ENCODE measurements at places on chromosomes 3 and 15.

GRCh38 chr3:12040902-12041301 lies 36.7 kb downstream of the SYN2 start:
- no peak for DNase-seq

- DNase-seq: peak; percentile 58
These were observed 176.1 kb upstream of the CDIN1 start for GRCh38 chr15:36403351-36403750.

DNA sequence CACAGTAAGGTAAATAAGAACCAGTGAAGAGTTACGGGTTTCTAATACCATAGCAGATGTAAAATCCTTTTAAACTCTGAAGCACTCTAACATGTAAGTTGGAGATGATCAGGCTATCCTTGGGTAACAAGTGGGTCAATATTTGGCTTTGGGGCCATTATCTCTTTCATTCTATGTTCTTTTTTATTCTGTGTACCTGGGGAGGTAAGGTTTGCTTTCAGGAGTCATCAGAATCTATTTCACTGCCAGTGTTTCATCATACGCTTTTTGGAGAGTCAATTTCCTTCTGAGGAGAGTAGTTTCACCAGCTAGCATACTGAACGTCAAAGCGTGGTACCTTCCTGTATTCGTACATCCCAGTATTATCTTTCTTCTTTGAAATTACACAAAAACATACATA lies 166.5 kb downstream of the GMNC start:
- DNase-seq: no peak

- no peak for DNase-seq
These were observed 8.2 kb upstream of the PRKAR2A start for GRCh38 chr3:48855681-48856447.

- DNase-seq: no peak
These were observed 339.1 kb upstream of the RGMA start for GRCh38 chr15:93428150-93428549.

- DNase-seq: no peak
These were observed 107.8 kb upstream of the HACD2 start for GRCh38 chr3:123692671-123693070.

- no peak for DNase-seq
These were observed 6.3 kb downstream of the ADAMTS17 start for GRCh38 chr15:100335335-100335999.

GRCh38 chr3:86029590-86029989 lies 961.4 kb downstream of the VGLL3 start:
- DNase-seq: no peak

DNA sequence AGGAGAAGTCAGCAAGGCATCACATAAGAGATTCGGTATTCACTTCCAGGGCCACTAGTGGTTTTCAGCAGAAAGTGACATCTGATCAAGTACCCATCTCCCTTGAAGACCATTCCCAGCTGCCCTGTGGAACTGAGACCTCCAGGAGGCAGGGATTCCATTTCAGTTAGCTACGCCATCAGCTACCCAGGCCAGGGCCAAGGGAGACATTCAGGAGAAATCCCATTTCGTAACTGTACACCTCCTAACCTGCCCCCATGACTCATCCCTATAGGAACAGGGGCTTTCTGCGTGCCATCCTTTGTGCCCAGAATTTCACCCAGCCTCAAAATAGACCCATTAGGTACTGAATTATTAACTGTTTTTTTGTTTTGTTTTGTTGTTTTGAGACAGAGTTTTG lies 24.7 kb downstream of the SPATA12 start:
- no peak for DNase-seq

DNA sequence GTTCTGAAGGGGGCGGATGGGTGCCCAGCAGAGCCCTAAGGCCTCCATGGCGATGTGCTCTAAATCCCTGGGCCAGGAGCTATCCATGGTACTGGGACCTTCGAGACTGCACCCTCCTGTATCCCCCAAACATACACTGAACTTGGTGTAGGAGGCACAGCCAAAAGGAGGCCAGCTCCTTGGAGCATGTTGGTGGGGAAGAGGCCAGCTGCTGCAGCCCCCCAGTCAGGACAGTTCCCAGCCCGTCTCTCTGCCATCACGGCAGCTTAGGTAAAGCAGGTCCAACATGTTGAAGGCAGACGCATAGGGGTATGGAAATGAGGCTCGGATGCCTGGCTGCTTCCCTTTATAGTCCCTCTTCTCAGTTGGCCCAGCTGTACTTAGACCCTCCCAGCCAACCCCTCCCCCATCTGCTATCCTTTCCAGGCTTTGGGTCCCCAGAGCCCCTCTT lies 1.8 kb downstream of the CAMKV start:
- peak; percentile 49 for DNase-seq

DNA sequence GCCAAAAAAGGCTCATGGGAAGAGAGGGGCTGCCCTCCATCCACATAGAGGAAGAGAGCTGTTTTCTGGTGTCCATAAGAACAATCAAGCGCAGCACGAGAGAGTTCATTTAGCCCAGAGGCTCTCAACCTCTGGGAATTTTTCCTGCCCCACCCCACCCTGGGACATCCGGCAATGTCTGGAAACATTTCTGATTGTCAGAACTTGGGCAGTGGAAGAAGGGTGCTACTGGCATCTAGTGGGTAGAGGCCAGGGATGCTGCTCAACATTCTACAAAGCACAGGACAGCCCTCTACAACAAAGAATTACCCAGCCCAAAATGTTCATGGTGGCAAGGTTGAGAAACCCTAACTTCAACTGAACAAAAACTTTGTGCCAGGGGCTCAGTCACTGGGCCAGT lies 92.9 kb downstream of the RAB11A start:
- peak; percentile 29 for DNase-seq

Data from RPMI7951 (cell line).